ENCODE measurements at places on chromosomes 1 and 21. TPM values are rescaled to one million over a fixed set of nuclear protein-coding genes. Genes with fewer than 3 reads are reported as not detected.

The DIRAS3 gene
- 2.8 TPM for total RNA-seq

The DSCAM gene
- under 0.01 TPM for total RNA-seq

The PTPN22 gene
- total RNA-seq: 0.55 TPM

The SLC22A15 gene
- total RNA-seq: 6.7 TPM

Measured in prostate gland (tissue), 2 donors.